ENCODE measurements at places on chromosomes 7 and 10.

DNA sequence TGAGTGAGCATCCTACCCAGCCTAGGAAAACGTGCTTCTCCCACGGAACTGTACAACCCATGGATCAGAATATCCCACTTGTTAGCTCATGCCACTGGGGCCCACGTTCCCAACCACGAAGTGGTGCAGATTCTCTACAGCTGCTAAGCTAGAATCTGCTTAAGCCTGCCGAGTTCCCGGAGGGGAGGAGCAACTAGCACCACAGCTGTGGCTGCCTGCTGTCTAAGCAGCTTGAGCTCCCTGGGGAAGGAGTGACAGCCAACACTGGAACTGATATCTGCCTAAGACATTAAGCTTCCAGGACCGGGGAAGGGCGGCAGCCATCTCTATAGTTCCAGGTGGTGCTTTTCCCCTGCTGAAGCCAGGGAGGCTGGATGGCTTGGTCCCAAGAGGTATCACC is 334.7 kb upstream of the CHRM2 start:
- no peak for DNase-seq

DNA sequence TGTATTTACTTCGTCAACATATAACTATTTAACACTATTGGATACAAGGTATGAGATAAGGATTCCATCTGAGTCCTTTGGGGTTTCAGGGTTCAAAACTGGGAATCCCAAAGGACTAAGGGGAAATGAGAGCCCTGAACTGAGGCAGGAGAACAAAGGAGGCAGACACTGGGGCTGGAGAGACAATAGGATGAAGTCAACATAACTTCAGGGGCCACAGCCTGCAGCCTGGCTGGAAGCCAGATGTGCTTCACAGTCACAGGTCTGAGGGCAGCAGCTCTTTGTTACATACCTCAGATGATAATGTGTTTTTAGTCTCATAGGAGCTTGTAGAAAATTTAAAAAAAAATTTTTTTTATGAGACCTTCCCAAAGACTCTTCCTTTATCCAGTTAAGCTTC is 73.3 kb downstream of the NRF1 start:
- no peak for DNase-seq

- DNase-seq, result no peak
Observed at GRCh38 chr10:33776419-33777070, 442.1 kb upstream of the NRP1 start.

GRCh38 chr10:80429521-80429973 is 21.2 kb downstream of the PRXL2A start:
- DNase-seq, result peak; percentile 83

- no peak for DNase-seq
Observed at GRCh38 chr10:71263376-71263775, 51.0 kb downstream of the UNC5B start.
